ENCODE measurements at places on chromosomes 12 and 14. TPM values are rescaled to one million over a fixed set of nuclear protein-coding genes. Genes with fewer than 3 reads are reported as not detected.

DNA sequence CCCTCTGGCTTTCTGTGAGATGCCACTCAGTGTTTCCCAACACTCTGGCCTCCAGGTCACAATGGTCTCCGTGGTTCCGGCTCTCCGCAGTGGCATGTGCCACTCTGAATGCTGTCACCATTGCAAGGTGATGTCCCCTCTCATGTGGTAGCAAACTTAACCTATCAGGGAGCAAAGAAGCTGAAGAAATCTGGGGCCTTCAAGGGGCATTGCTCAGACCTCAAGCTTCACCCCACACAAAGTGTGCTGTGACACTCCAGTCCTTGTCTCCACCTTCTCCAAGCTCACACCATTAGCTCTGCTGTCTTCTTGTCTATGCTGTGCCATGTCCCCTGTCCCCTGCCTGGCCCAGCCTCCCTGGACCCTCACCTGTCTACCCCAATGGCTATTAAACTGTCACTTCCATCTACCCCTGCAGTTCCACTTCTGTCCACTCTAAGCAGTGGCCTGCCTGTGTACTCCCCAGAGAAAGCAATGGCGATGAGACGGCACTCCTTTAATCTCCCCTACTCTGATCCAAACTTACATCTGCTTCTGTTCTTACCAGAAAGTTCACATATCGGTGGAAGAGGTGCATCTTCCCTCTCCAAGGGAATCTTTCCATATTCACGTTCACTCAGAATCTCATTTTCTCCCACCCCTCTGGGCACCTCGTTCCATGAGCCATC lies 93.7 kb downstream of the DHRS2 start:
- DNase-seq: no peak

GRCh38 chr14:56868660-56869059 lies 58.4 kb upstream of the OTX2 start:
- no peak for DNase-seq

DNA sequence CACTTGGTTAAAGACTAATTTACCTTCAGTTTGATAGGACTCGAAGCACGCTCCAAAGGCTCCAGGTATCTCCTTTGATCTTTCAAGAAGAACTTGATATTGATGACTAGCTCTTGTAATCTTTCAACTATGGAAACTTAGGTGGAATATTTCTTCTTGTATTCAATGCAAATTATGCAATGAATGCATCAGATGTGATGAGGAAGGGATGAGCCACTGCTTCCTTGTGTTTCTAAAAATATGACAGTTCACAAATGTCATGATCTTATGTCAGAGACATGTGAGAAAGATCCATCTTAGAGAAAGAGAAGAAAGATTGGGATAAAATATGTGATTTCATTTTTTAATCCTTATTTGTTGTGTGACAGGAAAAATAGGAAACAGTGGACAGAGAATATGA lies 9.9 kb downstream of the RNASE9 start:
- no peak for DNase-seq

- DNase-seq: no peak
Measured at GRCh38 chr14:94681300-94682060, 69.3 kb downstream of the SERPINA3 start.

- DNase-seq: peak; percentile 58
Measured at GRCh38 chr14:53542732-53543131, 389.6 kb upstream of the DDHD1 start.

DNA sequence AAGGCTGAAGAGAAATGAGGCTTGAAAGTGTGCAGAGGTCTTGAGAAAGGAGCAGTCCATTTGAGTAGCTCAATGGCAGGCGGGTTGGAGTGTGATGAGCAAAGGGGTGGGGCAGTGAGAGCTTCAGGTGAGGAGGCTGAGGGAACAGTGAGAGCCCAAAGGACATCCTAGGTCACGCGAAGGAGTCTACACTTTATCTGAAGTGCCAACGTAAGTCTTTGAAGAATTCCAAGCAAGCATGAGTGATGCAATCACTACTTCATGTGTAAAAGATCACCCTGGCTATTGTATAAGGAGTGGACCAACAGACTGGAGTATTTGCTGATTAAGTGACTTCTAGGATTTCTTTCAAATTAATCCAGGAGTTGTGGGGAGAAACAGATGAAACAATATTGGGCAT lies 159.9 kb upstream of the HIF1A start:
- DNase-seq: no peak

GRCh38 chr12:810116-810515 lies 57.7 kb downstream of the WNK1 start:
- DNase-seq: no peak

Gene SYNE3
- total RNA-seq: 13.9 TPM

Gene SLC38A2
- total RNA-seq: 366 TPM

All from skin of body (tissue), 3 donors.